ENCODE measurements at places on chromosomes 5 and 9.

- no peak for DNase-seq
Observed at GRCh38 chr5:138096997-138097828, 13.4 kb downstream of the WNT8A start.

- DNase-seq, result no peak
Observed at GRCh38 chr5:95838556-95838955, 16.0 kb upstream of the GLRX start.

- DNase-seq, result no peak
Observed at GRCh38 chr9:80059979-80060378, 488.2 kb downstream of the TLE4 start.

DNA sequence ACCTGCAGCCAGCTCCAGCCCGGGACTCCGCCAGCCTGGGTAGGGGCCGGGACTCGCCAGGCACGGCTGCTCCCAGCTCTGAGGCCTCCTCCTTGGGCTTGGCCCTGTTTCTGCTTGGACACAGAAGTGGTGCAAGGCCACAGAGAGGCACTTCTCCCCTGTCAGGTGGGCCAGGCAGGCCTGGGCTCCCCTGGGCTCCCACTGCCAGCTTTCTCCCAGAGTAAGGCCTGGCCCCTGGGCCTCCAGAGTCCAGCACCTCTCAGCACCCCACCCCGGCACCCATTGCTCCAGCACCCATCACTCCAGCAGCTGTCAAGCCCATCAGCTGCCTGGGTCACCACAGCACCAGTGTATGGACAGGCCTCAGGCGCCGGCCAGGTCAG is 71.1 kb upstream of the LRRTM2 start:
- no peak for DNase-seq

DNA sequence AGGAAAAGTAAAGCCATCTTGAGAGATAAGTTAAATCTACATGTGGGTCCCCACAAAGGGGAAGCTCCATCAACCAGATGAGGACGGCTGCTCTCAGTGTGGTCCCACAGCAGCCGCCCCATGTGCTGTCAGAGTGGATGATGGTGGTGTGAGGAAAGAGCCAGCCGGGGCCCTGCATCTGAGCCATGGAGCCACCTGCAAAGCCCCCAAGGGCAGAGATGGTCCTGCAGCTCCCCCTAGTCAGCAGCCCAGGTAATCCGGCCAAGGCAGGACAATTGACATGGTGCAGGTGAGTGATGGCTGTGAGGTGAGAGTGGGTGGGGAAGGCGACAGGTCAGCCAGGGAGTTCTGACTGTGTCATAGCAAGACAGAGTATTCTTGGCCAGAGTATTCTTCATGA is 458.8 kb downstream of the ICE1 start:
- no peak for DNase-seq

DNA sequence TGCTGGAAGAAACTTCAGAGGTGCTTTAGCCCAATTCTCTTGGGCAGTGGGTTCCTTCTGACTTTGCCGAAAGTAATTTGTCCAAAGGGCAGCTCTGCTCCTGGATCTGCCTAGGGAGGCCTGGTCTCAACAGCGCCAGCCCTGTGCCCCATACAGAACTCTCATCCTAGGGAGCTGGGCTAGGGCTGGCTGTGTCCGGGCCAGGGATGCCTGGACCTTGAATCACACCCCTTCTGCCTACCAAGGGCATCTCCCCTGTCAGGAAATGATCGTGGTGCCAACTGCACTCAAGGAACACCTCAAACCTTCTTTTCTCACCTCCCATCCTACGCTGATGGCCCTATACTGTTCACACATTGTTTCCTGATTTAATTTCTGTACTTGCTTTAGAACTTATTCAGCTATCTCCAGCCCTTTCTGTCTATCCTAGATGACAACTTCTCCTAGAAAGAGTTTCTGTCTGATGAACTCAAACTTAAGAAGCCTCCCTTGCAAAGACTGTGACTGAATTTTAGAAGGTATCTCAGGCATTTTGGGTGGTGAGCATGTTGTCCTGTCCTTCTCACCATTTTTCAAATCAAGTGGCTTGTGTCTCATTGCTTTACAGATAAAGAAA is 37.4 kb upstream of the NFIB start:
- no peak for DNase-seq

GRCh38 chr5:2021484-2022176 is 138.9 kb upstream of the IRX4 start:
- DNase-seq, result peak; percentile 30

DNA sequence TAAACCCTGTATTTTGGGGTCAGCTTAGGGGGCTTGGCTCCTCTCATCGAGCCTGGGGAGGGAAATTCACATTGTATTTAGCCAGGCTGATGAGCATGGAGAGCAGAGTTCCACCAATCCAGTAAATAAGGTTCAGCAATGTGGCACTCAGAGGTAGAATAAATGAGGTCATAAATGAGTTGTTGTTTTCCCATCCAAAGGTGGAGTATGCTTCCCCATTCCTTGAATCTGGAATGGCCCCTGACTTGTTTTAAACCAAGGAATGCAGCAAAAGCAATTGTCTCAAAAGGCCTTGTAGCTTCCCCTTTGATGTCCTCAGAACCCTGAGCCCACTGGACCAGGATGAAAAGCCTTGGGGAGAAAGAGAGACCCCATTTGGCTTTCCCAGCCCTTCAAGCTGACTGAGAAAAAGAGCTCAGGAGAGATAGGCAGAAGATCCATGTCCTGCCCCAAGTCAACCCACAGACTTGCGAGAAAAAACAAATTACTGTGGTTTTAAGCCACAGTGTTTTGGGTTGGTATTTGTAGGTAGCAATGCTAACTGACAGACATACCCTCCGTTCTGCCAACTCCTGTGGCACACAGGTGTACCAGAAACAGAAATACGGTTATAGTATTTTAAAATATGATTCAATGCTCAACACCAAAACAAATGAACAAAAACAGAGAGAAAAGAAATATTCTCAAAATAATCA is 566.0 kb upstream of the DMAC1 start:
- DNase-seq, result no peak

GRCh38 chr5:169099801-169100734 is 200.9 kb downstream of the SLIT3 start:
- DNase-seq, result no peak

DNA sequence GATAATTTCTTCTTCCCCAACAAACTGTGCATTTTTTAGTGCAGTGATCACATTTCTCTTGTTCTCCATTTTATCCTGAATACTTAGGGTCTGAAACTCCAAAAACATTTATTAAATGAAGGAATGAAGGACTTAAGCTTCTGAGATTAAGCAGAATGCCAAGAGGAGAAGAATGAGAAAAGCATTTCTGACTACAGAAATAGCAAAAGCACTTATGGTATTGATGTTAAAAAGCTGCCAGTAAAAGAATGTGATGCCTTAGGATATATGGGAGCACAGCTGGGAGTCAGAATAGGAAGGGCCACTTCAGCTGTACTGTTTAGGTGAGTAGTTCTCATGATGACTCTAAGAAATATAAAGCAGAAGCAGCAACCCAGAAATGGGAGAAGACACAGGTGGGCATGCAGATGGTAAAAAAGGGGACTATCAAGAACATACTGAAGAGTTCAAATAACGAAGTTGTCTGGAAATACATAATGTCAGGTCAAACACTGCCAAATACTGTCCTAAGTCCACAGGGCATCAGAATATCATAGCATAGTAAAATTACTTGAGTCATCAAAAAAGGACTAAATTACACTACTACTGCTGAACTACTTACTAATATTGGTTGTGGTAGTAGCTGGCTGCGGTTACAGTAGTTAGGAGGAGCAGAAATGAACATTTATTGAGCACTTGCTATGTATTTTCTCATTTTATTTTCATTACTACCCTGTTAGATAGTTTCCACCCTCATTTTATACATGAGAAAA is 132.7 kb downstream of the MAPKAP1 start:
- no peak for DNase-seq

- no peak for DNase-seq
Observed at GRCh38 chr5:172412724-172413286, 41.5 kb downstream of the SH3PXD2B start.

GRCh38 chr9:133647765-133648469 is 11.8 kb downstream of the DBH start:
- no peak for DNase-seq

DNA sequence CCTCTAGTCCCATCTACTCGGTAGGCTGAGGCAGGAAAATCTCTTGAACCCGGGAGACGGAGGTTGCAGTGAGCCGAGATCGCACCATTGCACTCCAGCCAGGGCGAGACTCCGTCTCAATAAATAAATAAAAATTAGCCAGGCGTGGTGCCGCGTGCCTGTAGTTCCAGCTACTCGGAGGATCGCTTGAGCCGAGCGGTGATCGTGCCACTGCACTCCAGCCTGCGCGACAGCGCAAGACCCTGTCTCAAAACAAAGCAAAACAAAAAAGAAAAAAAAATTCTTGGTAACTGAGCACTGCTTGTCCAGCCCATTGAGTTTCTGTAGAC is 710 bp upstream of the WDR55 start:
- no peak for DNase-seq

GRCh38 chr5:345404-346195 is 24.1 kb downstream of the AHRR start:
- DNase-seq, result no peak

DNA sequence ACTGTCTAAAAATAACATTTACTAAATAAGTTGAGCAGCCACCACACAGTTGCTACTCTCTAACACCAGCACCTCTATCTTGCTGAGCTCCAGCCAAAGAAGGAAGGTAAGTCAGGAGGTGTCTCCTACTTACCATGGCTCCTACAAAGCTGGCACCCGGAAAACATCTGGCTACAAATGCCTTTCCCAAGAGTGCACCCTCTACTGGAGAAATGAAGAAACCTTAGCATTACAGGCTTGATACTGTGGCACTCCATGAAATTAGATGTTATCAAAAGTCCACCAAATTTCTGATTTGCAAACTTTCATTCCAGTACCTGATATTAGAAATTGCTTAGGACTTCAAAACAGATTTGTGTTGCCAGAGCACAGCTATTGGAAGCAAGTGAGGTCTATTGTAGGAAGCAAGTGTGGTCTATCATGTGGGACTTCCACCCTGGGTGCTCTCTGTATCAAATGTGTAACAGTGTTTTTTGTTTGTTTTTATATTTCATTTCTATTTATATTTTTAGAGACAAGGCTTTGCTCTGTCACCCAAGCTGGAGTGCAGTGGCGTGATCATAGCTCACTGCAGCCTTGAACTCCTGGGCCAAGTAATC is 25.7 kb upstream of the RFK start:
- no peak for DNase-seq

- no peak for DNase-seq
Observed at GRCh38 chr9:6931913-6932312, 174.1 kb downstream of the KDM4C start.

- DNase-seq, result no peak
Observed at GRCh38 chr9:7172154-7173115, 414.7 kb downstream of the KDM4C start.

DNA sequence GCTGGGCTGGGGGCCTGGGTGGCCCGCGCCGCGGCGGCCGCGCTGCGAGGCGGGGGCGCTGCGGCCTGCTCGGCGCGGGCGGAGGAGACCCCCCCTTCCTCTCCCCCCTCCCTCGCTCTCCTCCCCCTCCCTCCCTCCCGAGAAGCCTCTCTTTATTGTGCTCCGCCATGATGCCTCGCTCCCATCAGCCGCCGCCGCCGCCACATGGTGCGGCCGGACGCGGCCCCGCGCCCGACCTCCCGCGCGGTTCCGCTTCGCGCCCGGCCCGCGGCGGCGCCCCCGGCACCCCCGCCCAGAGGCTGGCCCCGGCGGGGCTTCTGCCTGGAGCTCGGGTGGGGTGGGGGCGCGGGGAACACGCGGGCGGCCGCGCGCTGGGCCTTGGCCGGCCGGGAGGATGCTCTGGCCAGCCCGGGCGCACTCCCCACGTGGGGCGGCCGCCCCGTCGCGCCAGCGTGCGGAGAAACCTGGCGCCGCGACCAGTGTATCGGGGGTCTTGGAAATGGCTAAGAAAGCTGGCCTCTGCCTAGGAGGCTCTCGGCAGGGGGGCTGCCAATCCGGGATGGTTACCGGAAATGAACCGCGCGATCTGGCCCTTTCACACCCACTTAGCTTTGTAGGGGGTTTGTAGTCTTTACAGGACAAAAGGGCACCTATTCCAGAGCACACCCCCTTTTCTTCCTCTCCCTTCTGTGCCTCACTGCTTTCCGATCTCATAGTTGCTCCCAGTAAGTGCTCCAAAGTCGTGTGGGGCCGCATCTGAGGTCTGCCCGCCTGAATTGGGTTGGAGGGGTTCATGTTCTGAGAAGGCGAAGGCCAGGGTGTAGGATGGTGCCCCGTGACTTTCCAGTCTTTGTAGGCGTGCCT is 1.0 kb downstream of the SET start:
- no peak for DNase-seq

GRCh38 chr5:109805883-109806282 is 116.2 kb downstream of the MAN2A1 start:
- DNase-seq, result peak; percentile 44

DNA sequence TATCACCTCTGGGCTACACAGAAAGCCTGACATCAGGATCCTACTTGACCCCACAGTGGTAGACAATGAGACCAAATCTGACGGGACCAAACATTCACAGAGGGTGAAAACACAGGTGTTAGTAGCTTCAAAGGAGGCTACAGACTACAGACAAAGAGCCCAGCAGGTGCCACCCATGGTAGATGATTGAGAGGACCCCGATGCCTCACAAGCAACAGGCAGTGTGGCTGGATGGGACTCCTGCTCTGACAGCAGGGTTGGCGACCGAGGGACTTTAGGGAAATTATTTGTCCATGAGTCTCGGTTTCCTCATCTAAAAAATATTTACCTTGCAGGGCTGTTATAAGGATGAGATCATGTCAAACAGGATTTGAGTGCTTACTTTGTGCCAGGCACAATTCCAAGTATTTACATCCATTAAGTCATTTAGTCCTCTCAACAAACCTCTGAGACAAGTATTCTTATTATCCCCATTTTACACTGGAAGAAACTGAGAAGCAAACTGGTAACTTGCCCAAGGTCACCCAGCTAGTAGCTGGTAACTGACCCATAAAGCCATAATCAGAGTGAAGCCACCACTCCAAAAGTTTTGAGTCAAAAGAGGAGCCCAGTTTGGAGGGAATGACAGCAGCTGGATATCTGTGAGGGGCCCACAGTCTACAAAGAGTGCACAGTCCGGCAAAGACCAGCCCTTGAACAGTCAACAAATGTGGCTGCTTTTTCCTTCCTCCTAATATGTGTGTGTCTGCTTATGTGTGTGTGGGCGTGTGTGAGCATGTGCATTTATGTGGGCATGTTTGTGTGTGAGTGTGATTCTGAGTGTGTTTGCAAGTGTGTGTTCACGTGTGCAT is 502.0 kb downstream of the BNC2 start:
- no peak for DNase-seq

DNA sequence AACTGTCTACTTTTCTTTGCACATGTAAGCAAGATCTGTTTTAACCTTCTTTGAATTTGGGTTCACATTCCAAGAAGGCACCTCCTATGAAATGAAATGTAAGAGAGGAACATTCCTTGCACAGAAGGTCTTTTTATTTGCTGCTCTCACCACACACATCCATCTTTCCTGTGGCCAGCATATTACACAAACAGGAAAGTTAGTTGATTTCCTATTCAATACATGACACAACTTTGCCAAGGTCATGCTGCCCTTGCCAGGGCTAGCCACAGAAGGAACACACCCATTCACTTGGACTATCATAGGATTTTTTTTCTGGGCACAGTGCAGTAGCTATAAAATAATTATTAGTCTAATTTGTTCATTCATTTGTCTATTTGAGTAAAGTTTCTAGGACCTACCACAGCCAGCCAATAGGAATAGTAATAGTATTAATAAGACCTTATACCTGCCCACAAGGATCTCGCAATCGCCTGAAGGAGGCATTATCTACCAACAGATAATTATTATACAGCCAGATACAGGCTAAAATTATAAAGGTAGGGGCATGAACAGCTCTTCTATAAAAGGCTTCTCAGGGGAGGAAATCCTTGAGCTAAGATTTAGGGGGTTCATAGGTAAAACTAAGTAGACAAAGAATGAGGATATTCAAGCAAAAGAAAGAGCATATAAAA is 78.1 kb upstream of the NREP start:
- no peak for DNase-seq

GRCh38 chr5:73355108-73355507 is 93.5 kb downstream of the FOXD1 start:
- DNase-seq, result no peak
